ENCODE measurements at places on chromosomes 1 and 21. TPM values are rescaled to one million over a fixed set of nuclear protein-coding genes. Genes with fewer than 3 reads are reported as not detected.
A peak's percentile ranks its signal among the peaks of the same experiment; 100 is the strongest.

GRCh38 chr1:218536296-218536986, 191.3 kb downstream of the TGFB2 start:
- DNase-seq = no peak

CD84 gene
- total RNA-seq = 28.3 TPM

ITLN1 gene
- total RNA-seq = not detected

COL6A1 gene
- 16.5 TPM for total RNA-seq

DNA sequence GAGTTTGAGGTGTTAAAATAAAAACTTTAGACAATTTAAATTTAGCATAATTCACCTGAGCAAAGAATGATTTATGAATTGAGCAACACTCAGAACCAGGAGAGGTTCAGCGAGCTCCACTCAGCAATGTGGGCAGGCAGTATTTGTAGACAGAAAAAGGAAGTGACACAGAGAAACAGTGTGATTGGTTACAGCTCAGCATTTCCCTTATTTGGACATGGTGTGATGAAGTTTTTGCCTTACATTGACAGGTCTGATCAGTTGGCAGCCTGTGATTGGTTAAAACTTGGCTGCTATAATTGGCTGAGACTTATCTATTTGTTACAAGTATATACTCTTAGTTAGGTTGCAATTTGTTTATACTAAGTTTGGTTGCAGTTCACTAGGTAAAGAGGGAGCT, 621.2 kb upstream of the PRMT6 start:
- DNase-seq = no peak

DNA sequence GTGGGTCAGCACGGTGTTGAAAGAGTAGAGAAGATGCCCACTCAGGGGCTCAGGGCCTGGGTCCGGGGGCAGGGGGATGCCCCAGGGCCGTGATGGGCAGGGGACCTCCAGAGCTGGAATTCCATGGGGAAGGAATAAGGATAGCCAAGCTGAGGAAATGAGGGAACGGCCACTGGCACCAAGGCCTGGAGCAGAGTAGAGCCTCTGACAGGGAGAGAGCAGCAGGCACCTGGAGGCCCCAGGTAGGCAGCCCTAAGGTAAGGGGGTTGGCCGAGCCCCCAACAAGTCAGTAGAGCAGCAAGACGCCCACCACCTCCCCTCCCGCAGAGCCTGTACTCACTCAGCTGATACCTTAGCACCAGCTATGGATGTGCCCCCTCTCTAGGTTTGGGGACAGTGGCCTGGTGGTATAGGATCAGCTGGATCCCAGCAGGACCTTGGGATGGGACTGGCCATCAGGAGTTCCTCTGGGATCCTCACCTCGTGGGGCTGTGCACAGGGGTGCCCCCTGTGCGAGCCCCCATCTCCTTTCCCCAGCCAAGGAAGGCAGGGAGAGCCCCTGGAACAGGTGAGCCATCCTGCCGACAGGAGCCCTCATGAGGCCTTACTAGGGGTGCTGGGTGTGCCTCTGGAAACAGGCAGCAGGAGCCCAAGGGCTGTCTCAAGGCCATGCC, 21.0 kb upstream of the ARF1 start:
- DNase-seq = no peak

DNA sequence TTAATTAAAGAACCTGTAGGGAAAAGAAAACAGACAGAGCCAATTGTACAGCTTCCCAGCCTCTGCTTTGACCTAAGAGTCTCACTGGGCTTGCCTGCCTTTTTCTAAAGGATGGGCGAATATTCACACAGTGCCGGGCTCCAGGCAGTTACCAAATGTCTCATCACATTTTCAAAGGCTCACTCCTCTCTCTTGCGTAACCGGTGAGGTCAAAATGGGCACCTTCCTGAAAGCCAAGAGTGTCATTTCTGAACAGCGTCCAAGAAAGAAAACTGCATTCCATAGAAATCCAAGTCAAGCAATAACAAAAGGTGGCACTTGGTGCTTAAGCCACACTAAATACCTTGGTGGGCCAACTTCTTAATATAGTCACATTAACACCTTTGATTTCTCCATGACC, 710 bp upstream of the PALMD start:
- DNase-seq = no peak

CRABP2 gene
- total RNA-seq = 5.4 TPM

GRCh38 chr1:44565259-44565750, 109.0 kb downstream of the TMEM53 start:
- no peak for DNase-seq

TRIM63 gene
- not detected for total RNA-seq

DNA sequence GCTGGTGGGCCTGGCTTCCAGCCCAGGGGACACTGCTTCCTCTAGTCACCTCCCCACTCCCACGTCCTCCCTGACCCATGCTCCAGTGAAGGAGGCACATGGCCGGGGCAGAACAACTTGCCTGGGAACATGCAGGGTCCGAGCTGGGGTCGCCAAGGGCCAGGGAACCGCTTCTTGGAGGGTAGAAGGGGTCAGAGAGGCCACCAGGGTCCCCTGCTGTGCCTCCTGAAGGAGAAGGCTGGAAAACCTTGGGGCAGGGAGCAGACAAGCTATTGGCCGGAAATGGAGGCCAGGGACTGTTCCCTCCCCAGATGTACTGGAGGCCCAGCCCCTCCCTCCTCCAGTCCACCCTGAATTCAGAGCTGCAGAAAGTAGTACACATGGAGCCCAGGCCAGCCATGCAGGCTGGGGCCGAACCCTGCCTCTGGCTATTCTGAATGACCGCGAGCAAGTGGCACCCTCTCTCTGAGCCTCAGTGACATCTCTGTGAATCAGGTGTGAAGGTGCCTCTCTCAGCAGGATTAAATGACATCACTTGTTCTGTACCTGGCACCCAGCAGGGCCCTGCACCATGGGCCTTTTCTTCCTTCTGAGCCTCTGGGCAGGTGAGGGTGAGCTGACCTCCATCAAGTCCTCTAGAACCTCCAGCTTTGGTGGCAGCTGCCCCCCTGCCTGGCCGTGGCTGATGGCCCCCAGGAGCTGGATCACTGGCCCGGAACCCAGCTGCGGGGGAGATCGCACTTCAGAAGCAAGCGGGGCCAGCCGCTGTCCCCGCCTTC, 15.7 kb downstream of the SPOCD1 start:
- DNase-seq = no peak

- peak; percentile 51 for DNase-seq
These were observed at the start of gene TMEM240 for GRCh38 chr1:1540090-1540817. Gene TMEM240 (minus strand): TSS chr1:1540624. CDS start chr1:1540346, 278 bp downstream.

GRCh38 chr1:207993477-207994445, 82.8 kb upstream of the CD34 start:
- no peak for DNase-seq

GRCh38 chr21:38129711-38130110, 127.1 kb upstream of the KCNJ15 start:
- DNase-seq = no peak

- no peak for DNase-seq
These were observed 86.7 kb upstream of the L1TD1 start for GRCh38 chr1:62107923-62108322.

- DNase-seq = no peak
These were observed 62.5 kb upstream of the CAPZB start for GRCh38 chr1:19547814-19548213.

STIL gene
- 1.4 TPM for total RNA-seq

RNU1-2 gene
- 3,774 TPM for total RNA-seq

TMPRSS2 gene
- total RNA-seq = not detected

- no peak for DNase-seq
These were observed 5.6 kb downstream of the PTPRF start for GRCh38 chr1:43536196-43536863.

DNA sequence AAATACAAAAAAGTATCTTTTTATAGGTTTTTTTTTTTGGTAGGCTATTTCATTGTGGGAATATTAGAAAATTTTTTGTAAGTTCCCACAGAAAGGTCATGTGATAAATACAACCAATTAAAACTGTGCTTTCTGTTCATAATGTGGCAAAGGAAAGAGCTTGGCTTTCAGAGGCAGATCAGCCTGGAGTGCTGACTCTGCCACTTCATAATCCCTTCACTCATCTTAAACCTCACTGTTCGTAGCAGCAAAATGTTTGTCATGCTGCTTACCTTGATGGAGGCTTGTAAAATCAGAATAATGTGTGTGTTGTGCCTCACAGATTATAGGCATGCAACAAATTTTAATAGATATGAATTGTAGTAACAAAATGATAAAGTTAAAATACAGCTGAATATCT, 176.8 kb downstream of the ZP4 start:
- no peak for DNase-seq

GRCh38 chr21:28632755-28633408, 359.8 kb downstream of the LTN1 start:
- no peak for DNase-seq

DNA sequence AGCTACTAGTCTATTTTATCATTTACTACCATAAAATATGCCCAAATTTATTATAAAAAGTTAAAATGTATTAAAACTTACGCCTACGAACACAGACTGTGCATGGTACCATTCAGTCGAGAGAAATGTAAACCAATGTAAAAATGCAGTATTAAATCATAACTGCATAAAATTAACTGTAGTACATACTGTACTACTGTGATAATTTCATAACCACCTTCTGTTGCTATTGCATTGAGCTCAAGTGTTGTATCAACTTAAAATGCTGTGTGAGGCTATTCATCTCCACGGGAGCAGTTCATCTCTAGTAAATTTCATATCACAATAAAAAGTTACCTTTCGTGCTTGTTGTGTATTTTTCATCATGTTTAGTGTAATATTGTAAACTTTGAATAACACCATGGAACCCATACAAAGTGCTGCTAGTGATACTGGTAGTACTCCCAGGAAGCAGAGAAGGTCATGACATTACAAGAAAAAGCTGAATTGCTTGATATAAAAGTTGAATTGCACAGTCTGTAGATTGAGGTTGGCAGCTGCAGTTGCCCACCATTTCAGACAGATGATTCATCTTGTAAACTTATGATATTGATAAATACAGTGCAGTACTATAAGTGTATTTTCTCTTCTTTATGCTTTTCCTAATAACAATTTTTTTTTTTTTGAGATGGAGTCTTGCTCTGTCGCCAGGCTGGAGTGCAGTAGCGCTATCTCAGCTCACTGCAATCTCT, 19.0 kb upstream of the CENPF start:
- DNase-seq = no peak

DNA sequence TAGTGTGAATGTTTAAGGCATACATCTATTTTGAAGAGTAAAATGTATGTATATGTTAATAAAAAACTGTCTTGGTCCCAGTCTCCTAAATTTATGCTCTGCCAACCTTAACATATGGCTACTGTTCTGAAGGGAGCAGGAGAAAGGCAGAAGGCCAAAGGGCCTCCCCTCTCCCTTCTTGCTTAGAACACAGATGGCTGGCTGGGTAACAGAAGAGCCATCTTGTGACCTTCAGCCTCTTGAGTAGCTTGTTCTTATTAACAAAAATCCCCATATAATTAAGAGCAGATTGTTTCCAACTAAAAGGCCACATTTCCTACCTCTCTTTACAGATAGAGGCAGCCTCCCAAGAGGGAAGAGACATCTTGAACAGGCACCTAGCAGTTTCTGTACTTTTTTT, 36.1 kb downstream of the EPB41 start:
- no peak for DNase-seq

All from CD8-positive, alpha-beta T cell (primary cell).